Fibroblast of skin of right quadriceps (primary cell): ENCODE measurements at places on chromosomes 16 and 17.
A peak's percentile ranks its signal among the peaks of the same experiment; 100 is the strongest.

DNA sequence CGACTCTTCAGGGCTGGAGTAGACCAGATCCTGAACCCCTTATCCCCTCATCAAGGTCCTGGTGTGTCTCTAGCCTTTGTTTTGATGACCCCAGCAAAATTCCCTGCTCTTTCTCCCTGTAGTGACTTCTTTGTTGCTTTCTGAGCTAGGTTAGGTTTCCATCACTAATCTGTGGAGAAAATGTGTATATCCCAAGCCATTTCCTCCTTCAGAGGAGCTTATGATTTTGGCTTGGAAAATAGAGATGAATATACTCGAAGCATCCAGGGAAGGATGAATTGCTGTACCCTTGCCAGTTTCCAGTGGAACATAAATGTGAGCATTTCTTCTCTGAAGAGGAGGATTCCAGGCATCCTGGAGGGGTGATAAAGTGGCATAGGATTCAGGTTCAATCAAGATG is 55.8 kb downstream of the KSR1 start:
- DNase-seq, result no peak

DNA sequence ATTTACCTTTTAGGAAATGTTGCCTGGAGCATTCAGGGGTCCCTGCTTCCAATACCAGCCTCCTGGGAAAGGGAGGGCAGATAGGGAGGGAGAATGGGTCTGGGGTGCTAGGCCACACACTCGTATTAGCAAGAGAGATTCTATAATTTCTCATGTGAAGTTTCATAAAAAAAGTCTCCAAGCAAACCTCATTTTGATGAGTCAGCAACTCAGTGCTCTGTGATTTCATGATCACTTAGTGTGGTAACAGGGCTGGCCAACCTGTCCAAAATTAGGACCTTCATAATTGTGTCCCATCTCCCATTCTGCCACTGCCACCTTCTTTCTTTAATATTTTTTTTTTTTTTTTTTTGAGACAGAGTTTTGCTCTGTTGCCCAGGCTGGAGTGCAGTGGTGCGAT is 41.4 kb downstream of the IGF2BP1 start:
- DNase-seq, result no peak

DNA sequence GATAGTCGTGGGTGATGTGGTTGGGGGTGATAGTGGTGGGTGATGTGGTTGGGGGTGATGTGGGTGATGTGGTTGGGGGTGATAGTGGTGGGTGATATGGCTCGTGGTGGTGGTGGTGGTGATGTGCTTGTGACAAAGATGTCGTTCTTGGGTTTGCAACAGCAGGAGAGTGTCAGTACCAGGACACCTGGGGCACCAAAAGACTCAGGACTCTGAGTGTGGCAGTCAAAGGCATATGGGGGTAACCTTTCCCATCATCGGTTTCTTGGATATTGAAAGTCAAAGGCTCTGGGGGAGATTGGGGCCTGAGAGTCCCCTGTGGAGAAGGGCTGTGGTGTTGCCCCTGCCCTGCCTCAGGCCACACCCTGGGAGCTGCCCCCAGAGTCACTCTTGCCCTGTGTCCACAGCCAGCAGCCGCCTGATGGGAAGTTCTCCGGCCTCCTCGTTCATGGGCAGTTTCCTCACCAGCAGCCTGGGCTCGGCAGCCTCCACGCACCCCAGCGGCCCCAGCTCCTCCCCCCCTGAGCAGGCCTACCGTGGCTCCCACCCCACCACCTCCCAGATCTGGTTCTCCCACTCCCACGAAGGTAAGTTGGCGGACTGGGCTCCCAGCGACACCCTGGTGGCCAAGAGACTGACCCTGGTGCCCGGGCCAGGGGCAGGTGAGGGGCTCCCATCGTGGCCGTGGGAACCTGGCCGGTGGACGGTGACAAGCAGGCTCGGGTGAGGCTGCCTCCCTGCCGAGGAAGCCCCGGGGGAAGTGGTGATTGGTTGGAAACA is 31.3 kb downstream of the BAHCC1 start:
- no peak for DNase-seq

DNA sequence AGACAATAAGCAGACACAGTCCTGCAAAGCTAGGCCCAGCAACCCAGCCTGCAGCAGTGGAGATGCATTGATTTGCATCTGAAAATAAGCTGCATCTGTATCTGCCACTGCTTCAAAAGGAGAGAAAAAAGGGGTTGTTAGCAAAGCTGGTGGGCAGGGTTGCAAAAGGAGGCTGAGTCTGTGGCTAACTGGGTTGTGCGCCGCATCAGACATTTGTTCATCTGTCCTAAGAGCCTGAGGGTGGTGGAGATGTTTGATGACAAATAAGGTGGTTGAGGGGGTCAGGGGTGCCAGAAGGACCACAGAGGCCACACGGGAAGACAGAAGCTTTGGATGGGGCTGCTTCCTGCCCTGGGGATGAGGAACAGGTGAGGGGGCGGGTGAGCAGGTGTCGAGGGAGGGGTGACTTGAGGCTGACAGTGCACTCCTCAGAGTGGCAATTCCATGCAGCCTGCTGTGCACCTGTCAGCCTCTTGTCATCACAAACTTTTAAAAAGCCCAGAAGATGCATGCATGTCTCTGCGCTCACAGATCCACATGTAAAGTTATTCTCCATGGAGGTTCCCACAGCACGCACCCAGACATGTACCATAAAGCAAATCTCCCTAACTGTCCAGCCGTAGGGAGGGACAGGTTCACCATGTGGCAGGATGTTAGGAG is 35.4 kb downstream of the WSB1 start:
- no peak for DNase-seq

- peak; percentile 88 for DNase-seq
Measured at GRCh38 chr17:51035431-51035830, 85.2 kb downstream of the SPAG9 start.

GRCh38 chr16:54373534-54374520 is 87.2 kb upstream of the IRX3 start:
- peak; percentile 94 for DNase-seq

GRCh38 chr17:31318851-31319661 is 2.4 kb downstream of the EVI2A start:
- DNase-seq, result no peak

DNA sequence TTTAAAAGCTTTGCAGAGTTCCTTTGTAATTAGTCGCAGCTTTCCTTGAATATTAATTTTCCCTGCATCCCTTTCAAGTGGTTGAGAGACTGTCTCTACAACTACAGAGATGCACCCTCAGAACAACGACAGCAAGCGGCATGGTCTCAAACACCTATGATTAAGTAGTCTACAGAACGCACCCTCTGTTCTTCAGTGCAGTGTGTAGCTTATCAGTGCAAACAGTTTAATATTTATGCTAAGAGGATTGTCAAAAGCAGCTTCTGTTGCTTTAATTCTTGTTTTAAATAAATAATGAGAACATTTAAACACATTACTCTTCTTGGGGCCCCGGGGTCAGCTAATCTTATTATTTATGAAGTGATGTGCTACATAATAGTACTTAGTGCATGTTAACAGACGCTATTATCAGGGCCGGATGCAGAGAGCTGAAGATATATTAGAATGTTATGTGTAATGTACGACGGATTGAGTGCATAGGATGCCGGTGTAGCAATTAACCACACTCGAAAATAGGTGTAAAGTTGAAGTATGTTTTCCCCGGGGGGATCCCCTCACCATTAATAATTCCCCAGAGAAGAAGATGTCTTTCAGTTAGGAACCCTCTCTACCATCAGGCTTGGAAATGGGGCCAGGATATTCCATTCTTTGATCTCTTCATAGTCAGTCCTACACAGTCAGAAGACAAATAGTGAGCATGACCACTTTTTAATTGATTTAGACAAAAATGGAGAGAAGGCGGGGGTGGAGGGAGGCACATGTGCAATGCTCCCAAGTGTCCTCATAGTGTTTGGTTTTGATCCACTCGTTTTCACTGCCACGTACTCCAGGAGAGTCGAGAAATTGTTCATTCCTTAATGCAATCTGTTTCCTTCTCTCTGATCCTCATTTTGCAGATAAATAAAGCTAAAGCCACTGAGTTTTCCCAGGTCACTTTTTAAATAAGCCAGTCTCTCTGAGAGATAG is 176.3 kb downstream of the IRX3 start:
- no peak for DNase-seq

- no peak for DNase-seq
Measured at GRCh38 chr16:30445149-30445407, 596 bp downstream of the SEPHS2 start.

DNA sequence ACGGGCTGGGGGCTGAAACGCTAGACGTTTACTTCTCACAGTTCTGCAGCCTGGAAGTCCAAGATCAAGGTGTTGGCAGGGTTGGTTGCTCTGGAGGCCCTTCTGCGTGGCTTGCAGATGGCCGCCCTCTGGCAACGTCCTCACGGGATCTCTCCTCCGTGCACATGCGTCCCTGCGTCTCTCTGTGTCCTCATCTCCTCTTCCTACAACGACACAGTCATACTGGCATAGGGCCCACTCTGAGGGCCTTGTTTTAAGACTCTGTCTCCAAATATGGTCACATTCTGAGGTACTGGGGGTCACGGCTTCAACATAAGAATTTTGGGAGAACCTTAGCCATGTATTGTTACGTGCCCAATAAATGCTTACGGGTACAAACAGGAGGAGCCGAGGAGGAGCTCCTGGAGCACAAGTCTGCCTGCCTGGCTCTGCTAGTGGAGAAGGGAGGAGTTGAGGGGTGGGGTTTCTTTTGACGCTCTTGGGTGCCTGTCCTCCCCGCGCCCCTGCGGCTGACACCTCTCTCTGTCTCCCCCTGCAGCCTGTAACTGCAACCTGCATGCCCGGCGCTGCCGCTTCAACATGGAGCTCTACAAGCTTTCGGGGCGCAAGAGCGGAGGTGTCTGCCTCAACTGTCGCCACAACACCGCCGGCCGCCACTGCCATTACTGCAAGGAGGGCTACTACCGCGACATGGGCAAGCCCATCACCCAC is 141.1 kb downstream of the NTN1 start:
- no peak for DNase-seq

GRCh38 chr16:56191835-56192634 is 746 bp downstream of the GNAO1 start:
- DNase-seq, result no peak

- DNase-seq, result no peak
Measured at GRCh38 chr16:57203451-57203850, 17.3 kb downstream of the RSPRY1 start.
